ENCODE measurements at places on chromosomes 2 and 18.
A peak's percentile ranks its signal among the peaks of the same experiment; 100 is the strongest.

DNA sequence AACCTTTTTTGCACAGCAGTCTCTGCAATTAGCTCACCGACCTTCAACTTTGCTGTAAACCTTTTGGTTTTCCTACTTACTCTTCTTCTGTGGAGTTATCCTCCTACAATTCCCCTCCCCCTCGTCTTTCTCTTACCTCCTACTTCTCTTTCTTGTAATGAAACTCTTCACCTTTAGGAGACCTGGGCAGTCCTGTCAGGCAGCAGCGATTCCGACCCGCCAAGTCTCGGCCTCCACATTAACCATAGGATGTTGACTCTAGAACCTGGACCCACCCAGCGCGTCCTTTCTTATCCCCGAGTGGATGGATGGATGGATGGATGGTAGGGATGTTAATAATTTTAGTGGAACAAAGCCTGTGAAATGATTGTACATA, 8.3 kb downstream of the TBR1 start:
- DNase-seq = no peak

DNA sequence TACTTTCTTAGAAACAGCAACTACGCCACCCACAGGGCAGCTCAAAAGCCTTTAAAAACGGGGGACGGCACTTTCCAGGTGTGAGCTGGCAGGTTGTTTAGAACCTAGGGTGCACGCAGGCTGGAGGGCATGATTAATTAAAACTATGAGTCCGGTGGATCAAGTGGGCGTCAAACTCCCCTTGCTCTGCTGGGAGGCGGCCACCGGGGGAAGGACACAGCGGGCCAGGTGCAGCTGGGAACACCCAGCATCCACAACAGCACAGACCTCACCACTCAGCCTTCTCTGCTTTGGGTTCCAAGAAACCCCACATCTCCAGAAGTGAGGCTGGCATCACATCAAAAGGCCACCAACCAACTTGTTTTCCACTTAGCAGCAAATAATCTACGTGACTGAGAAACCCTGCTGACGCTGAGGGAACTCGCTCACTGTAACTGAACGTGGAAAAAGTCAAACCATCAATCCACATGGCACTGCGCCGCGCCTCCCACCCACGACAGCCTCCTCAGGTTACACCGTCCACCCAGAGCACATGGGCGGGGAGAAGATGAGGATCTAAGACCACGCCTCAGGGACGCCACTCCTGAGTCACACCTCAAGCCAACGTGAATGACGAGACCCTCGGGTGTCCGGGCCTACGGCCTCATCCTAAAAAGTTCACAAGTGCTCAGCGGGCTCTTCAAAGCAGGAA, 118.2 kb downstream of the ZNF516 start:
- DNase-seq = no peak

- no peak for DNase-seq
Observed at GRCh38 chr18:79540161-79540903, 139.3 kb upstream of the CTDP1 start.

GRCh38 chr2:74867841-74868658, 34.1 kb downstream of the HK2 start:
- DNase-seq = no peak

- DNase-seq = no peak
Observed at GRCh38 chr2:232542715-232543467, 3.4 kb downstream of the CHRNG start.

GRCh38 chr18:6729247-6730091, at the start of gene ARHGAP28:
Gene ARHGAP28 (plus strand): TSS chr18:6729716. CDS start chr18:6729822, 106 bp downstream.
- DNase-seq = peak; percentile 84

- DNase-seq = no peak
Observed at GRCh38 chr2:63983986-63984605, 35.1 kb downstream of the VPS54 start.

- DNase-seq = no peak
Observed at GRCh38 chr2:207869784-207870778, 100.4 kb upstream of the FZD5 start.

- no peak for DNase-seq
Observed at GRCh38 chr2:218230882-218231281, 13.9 kb downstream of the ARPC2 start.

DNA sequence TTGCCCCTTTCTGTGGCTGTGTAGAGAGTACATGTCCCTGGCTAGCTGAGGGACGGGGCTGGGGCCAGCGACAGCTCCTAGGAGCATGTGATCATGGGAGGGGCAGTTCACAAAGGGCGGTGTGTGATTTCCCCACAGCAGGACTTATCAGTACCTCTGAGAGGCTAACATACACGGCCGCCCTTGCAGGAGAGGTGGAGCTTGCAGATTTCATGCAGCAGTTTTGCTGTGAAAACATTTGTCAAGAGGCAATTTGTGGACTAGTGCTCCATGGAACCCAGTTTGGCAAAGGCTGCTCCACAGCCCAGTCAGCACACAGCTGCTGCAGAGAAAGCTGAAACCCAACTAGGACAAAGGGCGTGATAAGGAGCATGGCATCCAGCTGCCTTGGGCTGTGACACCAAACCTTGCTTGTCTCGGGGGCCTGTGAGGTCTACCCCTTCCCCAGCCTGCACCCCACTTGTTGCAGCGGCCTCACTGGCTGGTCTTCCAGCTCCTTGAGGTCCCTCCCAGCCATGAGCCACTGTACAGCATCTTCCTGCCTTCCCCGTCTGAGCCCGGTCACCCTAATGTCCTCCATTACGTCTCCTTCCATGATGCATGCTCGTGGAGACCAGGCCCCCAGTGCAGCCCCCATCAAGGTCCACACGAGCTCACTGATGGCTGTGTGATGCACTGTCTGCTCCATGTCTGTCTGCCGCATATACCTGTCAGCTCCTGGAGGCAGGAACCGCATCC, 121.4 kb upstream of the HDAC4 start:
- no peak for DNase-seq

DNA sequence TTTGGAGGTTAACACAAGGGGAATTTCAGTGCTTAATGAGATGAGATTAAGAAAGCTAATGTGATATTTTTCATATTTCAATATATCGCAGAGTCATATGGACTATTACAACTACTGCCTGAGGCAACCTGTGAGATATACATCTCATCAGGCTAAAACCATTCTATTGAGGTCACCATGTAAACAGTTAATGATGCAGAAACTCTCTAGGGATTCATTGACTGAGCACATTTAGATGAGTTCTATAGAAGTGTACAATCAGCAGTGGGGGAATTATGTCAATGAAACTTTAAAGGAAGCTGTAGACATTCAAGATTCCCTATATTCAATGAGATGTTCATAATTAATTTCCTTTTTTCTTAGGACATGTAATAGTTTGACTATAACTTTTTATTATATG, 687.4 kb upstream of the SYT4 start:
- DNase-seq = no peak

DNA sequence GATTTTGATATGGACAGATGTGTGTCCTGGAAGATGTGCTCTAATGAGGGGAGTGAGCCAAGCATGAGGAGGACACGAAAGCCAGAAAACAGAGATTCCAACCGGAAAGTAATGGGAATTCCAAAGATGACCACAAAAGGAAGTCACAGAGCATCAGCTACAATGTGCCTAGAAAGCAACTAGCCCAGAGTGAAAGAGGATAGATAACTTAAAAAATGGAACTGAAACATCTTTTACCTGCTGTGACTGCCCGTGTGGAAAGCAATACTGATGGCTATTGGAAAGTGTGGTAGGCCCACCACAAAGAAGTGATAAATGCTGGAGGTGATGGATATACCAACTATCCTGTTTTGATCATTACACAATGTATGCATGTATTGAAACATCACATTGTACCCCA, 21.6 kb downstream of the DNMT3A start:
- DNase-seq = no peak

- DNase-seq = no peak
Observed at GRCh38 chr2:218368621-218369153, 12.0 kb downstream of the CATIP start.

Measured in progenitor cell of endocrine pancreas (in vitro differentiated cells).